ENCODE measurements at places on chromosomes 12 and 14.

DNA sequence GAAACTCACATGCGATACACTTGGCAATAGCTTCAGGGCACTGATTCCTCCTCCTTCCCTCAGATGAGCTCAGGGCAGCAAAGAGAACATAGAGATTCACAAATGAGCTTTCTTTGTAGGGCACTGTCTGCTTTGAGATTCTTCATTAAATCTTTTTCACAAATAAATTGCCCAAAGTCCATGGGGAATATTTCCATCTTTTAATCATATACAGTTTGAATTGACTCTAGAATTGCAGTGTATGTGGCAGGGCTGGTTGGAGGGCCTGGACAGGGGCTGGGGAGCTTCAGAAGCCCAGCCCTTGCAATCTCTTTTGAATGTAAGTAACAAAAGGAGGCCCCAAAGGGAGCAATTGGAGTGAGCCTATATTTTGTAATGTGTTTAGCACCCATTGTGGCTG is 197.5 kb downstream of the NOVA1 start:
- DNase-seq, result no peak

- DNase-seq, result no peak
These were observed 69.3 kb upstream of the GPR68 start for GRCh38 chr14:91313852-91314251.

GRCh38 chr12:69068448-69068847 is 135.5 kb upstream of the CPM start:
- DNase-seq, result peak; percentile 21

DNA sequence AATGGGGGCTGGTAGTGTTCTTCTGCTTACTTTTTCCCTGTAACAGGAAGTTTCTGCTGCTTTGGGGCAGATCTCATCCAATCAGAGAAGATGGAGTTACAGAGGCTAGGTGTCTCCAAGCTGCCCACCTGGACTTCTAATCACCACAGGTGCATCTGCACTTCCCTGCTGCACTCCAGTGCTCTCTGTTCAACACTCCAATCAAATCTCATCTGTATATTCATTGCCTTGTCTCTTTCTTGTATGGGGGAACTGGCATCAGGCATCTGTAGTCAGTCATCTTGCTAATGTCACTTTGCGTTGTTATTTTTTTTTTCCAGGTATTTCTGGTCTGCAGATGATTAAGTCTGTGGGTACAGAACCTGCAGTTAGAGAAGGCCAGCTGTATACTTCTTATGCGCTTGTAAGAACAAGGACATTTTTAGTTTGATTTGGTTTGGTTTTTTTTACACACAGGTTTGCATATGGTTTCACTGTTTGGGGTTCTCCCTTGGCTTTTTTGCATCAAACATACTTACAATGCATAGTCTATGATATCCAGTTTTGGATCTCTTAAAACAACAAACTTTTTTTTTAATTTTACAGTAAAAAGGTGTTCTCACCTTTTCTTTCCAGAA is 116.0 kb downstream of the METTL25 start:
- no peak for DNase-seq

DNA sequence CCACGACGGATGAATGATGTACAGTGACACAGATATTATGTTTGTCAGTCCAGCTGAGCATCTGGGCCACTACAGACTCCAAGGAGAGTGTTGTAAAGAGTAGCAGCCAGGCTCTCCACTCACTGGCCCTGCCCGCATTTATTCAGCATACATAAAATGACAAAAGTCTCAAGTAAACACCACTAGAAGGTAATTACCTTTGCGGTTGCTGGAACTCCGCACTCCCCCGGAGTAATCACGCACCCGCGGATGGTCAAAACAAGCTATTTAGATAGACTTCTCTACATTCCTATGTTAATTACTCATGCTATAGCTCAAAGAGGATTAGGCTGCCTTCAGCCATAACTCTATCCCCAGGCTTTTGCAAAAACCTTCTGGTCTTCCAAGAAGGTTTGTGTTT is 18.8 kb upstream of the STRAP start:
- DNase-seq, result no peak
